Omental fat pad (tissue), 4 donors: ENCODE measurements at places on chromosomes 1 and 21.

DNA sequence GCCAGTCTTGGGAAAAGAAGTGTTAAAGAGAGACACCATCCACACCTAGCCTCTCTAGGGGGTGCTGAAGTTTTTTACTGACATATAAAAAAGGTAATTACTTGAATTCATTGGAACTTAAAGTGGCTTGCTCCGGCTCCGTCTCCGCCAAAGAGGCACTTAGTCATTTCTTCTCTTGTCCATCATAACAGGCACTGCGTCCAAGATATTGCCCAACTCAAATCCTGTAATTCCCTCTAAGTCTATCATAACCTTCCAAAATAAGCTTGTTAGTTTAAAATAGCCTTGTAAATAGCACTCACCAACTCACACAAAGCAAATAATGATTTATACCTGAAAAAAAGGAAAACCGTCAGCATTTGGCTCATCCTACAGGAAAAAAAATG is 160.5 kb downstream of the ZBTB18 start:
- DNase-seq, result no peak

DNA sequence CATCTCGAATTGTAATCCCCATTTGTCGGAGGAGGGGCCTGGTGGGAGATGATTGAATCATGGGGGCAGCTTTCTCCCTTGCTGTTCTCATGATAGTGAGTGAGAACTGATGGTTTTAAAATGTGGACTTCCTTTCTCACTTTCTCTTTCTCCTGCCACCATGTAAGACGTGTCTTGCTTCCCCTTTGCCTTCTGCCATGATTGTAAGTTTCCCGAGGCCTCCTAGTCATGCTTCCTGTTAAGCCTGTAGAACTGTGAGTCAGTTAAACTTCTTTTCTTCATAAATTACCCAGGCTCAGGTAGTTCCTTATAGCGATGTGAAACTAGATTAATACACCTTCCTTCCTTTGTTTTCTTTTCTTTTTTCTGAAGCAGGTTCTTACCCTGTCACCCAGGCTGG is 13.9 kb downstream of the DNAJC6 start:
- DNase-seq, result no peak

GRCh38 chr1:62444701-62445100 is 7.9 kb downstream of the USP1 start:
- DNase-seq, result no peak

DNA sequence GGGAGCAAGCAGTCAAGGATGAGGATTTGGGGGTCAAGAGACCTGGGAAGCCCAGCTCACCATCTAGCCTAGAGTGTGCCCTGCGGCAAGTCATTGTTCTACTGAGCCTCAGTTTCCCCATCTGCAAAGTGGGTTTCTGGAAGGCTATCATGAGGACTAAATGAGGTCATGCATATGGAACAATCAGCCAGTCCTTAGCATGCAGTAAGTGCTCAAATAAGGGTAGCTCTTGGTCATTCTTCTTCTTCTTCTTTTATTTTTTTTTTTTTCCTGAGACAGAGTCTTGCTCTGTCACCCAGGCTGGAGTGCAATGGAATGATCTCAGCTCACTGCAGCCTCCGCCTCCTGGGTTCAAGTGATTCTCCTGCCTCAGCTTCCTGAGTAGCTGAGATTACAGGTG is 99.9 kb upstream of the RUNX3 start:
- DNase-seq, result no peak

GRCh38 chr1:172140072-172140471 is 280.4 kb upstream of the C1orf105 start:
- DNase-seq, result no peak

GRCh38 chr1:199684686-199685273 is 342.7 kb upstream of the NR5A2 start:
- no peak for DNase-seq
